NCI-H2171 treated with DMSO at 0.1 percent for 48 hours (cell line): ENCODE measurements at places on chromosomes 4 and X.

- peak; percentile 2 for DNase-seq
Observed at GRCh38 chr4:72568959-72569718, at the start of gene ADAMTS3. Gene ADAMTS3 (minus strand): TSS chr4:72569221. CDS start chr4:72568762, 459 bp downstream.

DNA sequence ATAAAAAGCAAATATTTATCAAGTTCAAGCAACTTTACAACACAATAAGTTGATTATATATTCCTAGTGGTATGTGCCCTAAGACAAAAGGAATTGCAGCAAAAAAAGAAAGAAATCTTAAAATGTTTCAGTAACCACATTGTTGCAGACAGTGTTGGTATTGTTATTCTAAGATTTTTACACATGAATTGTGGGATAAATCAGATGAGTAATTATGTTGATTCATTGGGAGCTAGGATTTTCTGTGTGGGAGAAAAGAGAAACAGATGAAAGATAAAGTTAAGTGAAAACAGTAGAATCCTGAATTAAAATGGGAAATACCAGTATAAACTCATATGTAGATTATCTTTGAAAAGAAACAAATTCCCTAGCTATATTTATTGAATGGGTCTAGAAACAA is 362.4 kb downstream of the PPP3CA start:
- DNase-seq, result no peak

DNA sequence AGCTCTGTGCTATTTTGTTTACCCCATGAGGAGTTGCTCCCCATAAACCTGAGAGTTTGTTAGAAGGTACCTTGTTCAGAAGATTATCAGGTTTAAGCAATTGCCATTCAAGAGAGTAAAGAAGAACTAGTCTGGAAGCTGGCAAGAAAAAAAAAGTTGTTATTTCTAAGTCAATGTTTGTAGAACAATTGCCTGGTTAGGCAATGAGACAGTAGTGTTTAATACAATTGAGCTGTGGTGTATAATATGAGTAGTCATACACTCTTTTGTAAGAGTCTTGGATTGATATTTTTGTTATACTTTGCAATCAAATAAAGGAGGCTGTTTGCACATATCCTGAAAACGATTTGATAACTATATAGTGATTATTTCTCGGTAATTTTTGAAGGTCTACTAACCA is 44.7 kb downstream of the GALNT7 start:
- DNase-seq, result no peak

DNA sequence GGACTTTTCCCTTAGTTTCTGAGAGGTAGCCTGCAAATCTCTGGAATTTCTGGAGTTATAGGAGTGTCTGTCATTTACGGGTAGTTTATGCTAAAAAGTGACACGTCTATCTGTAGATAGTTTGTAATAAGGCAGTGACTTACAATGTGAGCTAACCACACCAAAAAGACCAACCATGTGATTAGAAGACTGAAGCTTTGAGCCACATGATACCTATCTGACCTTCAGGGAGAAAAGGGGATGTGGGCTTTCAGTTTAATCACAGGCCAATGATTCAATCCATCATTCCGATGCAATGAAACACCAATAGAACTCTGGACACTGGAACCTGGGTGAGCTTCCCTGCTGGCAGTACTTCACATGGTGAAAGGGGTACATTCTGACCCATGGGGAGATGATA is 254.6 kb upstream of the GK2 start:
- DNase-seq, result no peak

- no peak for DNase-seq
Observed at GRCh38 chr4:84952004-84952403, 14.5 kb downstream of the WDFY3 start.

- no peak for DNase-seq
Observed at GRCh38 chrX:48460606-48461005, 9.5 kb downstream of the SLC38A5 start.

DNA sequence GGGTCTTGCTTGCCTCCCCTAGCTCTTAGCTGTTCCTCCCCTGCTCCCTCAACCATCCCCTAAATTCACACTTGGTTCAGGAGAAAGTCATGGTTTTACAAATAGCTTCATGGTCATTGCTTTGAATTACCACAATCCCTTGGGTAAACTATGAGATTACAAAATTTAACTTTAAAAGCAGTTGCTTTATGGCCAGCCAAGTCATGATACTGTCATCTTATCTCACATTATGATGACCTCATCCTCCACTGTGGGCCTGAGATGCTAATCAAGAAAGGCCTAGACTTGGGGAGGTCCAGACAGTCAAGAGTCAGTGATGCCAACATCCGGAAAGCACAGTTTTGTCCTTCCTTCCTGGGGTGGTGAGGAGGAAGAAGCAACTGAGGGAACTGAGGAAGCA is 10.5 kb upstream of the FGF16 start:
- DNase-seq, result no peak

DNA sequence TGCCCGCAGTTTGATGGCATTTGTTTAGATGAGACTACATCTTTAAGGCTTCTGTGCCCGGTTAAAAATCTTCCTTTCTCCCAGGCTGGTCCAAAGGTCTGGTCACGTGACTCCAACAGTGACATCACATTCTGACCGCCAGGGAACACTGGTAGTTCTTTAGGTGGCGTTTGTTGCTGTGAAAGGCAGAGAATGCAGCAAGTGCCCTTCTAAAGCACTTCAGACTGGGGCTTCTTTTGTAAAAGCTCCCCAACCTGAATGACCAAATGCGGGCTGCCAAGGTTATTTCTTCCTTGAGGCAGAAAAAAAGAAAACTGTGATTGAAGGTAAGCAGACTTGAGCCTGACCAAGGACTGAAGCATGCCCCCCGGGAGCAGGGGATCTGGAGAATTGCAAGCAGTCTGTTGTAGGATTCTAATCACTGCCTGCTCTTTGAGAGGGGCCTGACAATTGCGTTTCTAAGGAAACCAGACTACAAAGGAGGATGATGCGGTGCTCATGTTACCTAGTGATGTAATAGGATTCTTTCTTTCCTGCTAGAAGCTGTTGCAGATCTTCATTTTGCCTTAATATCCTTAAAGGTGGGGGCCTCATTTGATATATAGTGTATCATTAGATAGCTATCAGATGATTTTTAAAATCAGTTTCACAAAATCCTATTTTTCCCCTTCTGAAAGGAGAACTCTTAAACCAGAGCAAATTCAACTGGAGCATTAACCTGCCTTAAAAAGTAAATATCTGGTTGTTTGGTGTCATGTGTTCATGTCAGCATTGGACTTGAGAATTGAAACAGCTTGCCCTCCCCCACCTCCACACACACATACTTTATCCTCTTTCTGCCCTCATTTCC is 133.1 kb downstream of the AKAP4 start:
- peak; percentile 85 for DNase-seq

- DNase-seq, result no peak
Observed at GRCh38 chr4:15054541-15054940, 52.3 kb downstream of the CPEB2 start.

GRCh38 chr4:148068065-148068911 is 336.4 kb downstream of the ARHGAP10 start:
- no peak for DNase-seq

- DNase-seq, result no peak
Observed at GRCh38 chr4:8763966-8764901, 107.4 kb downstream of the HMX1 start.

- DNase-seq, result no peak
Observed at GRCh38 chr4:81914623-81915022, 442.9 kb upstream of the RASGEF1B start.

- DNase-seq, result peak; percentile 54
Observed at GRCh38 chr4:165379678-165380064, 863 bp downstream of the CPE start.

GRCh38 chr4:85724791-85725563 is 250.0 kb downstream of the ARHGAP24 start:
- DNase-seq, result no peak

DNA sequence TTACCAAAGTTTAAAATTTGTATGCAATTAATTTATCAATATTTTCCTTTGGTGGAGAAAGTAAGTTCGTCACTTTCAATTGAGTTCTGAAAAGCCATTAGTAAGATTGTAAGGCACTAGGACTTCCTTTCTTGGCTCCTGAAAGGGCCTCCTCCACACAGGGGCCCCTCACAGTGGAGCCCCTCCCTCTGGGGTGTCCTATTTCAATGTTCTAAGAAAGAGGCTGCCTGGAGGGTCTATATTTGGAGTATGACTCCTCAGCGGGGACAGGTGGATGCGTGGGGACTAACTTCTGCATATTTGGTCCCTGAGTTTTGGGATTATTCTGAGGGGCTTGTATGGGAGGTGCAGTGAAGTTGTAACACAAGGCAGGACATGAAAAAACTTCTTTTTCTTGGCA is 1.6 kb upstream of the ARMCX4 start:
- peak; percentile 3 for DNase-seq

GRCh38 chr4:4541040-4541631 is 712 bp downstream of the STX18 start:
- no peak for DNase-seq

DNA sequence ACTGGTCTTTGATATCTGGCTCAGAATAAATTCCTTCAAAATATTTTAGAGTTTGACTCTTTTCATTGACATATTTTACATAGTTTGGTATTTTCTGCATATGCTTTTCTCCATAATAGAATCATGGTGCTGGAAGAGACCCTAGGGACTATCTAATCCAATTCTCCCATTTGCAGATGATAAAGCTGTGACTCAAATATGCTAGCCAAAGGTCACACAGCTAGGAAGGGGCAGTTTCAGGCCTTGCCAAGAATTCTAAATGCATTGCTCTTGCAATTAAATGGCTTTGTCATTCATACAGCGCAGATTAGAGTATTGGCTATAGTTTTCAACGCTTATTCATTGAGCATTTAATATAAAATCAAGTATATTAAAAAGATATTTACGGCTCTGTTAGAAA is 374.1 kb upstream of the RASGEF1B start:
- no peak for DNase-seq

DNA sequence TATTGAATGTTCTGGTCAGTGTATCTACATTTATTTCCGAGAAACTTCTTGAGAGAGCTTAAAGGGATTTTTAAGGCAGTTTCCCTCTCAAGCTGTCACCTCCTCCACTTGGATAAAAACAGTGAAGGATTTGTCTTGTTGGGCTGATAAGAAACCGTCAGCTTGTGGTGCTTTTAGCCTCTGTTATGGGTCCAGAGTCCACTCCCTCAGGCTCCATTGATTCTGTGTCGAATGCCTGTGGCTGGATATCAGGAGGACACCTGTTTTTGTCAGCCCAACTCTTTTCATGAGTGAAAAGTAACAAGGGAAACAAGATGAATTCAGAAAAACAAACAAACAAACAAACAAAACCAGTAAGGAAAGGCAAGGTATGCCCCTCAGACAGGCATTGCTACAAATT is 12.4 kb downstream of the CLCN4 start:
- no peak for DNase-seq

GRCh38 chrX:87896057-87896456 is 378.5 kb downstream of the KLHL4 start:
- DNase-seq, result no peak
